T-helper 17 cell (primary cell): ENCODE measurements at places on chromosomes 12 and 14.

DNA sequence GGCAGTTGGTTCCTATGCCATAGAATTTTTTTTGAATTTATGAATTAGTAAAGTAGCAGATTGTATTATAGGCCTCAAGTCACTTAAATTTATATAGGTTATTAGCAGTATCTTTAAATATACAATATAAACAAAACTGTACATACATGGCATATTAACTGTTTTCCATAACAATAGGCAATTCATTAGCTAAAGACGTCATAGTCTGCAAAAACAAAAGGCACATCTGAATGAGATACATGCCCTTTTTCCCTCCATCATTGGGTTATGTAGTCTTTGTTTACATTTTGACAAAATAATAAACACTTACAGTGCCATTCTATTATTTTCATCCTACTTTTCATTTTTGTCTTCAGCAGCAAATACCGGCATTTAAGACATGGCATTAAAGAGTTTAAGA lies 1.1 kb upstream of the VCPKMT start:
- DNase-seq = no peak

- no peak for DNase-seq
Measured at GRCh38 chr14:102948698-102949061, 26.2 kb downstream of the AMN start.

DNA sequence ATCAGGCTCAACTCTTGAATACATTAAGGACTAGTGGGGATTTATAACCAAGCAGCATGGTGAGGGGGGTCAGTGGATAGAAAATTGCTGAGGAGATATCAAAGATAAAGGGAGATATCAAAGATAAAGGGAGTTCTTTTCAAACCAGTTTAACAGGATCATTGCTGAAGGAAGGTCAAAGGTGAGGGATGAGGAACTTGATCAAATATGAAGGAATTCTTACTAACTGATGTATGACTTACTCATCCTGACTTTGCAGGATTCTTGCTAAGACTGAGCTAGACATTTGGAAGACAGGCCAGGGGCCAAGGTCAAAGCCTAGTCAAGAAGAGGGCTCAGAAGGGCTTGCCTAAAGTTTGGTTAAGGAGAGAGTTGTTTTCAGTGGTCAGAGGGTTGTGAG lies 4.8 kb downstream of the ABHD4 start:
- DNase-seq = no peak

GRCh38 chr12:14396071-14396470 lies 30.6 kb downstream of the ATF7IP start:
- DNase-seq = no peak

- DNase-seq = no peak
Measured at GRCh38 chr12:57416039-57416996, 14.5 kb downstream of the R3HDM2 start.

DNA sequence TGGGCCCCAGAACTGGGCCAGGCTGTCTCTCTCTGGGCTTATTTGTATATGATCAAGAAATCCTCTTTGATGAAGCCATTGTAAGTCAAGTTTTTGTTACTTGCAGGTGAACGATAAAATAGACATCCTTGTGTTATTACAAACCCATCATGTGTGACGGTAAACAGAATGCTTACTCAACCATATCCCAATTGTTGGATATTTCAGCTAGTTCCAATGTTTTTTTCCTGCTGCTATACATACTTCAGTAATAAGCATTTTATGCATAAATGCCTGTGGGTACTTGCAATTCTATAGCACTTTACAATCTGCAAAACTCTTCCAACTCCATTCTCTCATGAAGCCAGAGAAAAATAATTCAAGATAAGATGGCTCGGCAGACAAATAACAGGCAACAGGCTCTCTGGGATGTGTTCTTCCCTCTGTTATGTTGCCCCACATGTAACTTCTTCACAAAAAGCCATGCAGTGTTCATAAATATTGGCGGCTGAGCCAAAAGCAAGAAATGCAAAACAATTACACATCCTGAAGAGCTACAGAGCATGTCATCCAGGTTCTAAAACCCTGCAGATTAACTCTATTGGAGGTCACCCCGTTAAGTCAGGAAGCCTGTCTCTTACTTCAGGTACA lies 69.5 kb downstream of the CLMN start:
- DNase-seq = no peak

GRCh38 chr12:46916796-46917419 lies 91.1 kb upstream of the SLC38A4 start:
- no peak for DNase-seq

DNA sequence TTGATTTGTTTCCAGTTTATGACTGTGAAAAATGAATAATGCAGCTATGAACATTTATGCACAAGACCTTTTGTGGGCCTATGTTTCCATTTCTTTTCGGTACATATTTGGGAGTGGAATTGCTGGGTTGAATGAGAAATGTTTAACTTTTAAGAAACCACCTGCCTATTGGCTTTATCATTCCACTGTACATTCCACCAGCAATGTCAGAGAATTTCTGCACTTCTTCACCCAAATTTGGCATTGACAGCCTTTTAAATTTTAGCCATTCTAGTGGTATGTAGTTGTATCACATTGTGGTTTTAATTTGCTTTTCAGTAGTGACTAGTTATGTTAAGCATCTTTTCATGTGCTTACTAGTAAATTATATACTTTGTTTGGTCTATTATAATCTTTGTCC lies 317.0 kb upstream of the TMTC1 start:
- DNase-seq = no peak

GRCh38 chr14:93748208-93749075 lies 39.8 kb downstream of the PRIMA1 start:
- no peak for DNase-seq

GRCh38 chr12:26135571-26135970 lies 10.7 kb upstream of the BHLHE41 start:
- no peak for DNase-seq

DNA sequence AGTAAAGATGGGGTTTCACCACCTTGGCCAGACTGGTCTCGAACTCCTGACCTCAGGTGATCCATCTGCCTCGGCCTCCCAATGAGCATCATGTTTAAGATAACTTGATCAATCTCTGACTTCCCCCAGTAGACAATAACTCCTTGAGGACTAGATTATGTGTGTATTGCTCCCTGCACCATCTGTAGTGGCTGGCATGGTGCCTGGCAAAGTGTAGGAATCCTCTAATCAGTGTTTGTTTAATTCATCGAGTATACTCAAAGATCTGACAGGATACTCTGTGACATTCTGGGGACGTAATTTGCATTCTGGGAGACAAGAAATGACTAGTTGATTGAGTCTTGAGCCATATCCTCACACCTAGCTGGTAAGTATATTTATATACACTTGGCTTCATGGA lies 873.5 kb upstream of the TMEM132C start:
- no peak for DNase-seq

- DNase-seq = no peak
Measured at GRCh38 chr12:109518820-109519665, 41.6 kb downstream of the UBE3B start.

GRCh38 chr12:15787778-15788177 lies 1.4 kb downstream of the EPS8 start:
- no peak for DNase-seq

GRCh38 chr14:32203928-32204357 lies 874 bp upstream of the RNU6-8 start:
- DNase-seq = no peak

- DNase-seq = no peak
Measured at GRCh38 chr12:46608431-46609272, 217.1 kb downstream of the SLC38A4 start.

GRCh38 chr12:47868552-47869031 lies 36.2 kb downstream of the VDR start:
- DNase-seq = no peak

- no peak for DNase-seq
Measured at GRCh38 chr14:28356819-28357218, 409.8 kb upstream of the FOXG1 start.

GRCh38 chr12:63899396-63899795 lies 54.9 kb downstream of the SRGAP1 start:
- DNase-seq = no peak
